Stimulated activated CD4-positive, alpha-beta T cell treated with anti-CD3 and anti-CD28 coated beads, Interleukin-2, amount 100 ng/mL, for 48 hours (primary cell): ENCODE measurements at places on chromosomes 3 and 15.

GRCh38 chr3:3351226-3351625 lies 171.7 kb upstream of the CRBN start:
- DNase-seq, result no peak

- no peak for DNase-seq
These were observed 155.2 kb upstream of the UBE2E1 start for GRCh38 chr3:23650371-23651140.

DNA sequence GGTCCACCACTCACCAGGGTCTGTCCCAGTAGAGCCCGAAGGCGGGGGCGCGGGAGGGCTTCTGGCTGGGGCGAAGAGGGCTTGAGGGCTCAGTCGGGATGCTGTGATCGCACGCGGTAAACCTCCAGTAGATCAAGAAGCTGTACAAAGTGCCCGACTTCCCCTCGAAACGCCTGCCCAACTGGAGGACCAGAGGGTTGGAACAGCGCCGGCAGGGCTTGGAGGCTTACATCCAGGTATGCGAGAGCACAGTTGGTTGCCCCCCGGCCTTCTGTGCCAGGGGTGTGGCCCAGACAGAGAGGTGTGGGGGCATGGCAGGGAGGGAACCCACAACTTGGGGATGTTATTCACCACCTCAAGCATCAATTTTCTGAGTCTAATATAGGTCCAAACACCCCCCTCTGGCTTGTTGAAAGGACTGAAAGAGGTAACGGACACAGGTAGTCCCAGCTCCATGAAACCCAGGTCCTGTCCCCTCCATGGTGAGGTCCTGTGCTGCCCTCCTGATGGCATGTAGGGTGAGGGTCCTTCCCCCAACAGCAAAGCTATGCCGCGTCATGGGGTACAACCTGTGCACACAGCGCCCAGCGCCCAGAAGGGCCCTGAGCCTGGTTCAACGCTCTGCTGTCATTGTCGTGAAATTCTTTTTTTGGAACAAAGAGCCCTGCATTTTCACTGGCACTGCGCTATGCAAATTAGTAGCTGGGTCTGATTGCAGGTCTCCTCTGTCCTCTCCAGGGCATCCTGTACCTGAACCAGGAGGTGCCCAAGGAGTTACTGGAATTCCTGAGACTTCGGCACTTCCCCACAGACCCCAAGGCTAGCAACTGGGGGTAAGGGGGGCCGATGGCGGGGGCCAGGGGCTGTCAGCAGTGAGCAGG lies 1.2 kb downstream of the SNX22 start:
- no peak for DNase-seq

DNA sequence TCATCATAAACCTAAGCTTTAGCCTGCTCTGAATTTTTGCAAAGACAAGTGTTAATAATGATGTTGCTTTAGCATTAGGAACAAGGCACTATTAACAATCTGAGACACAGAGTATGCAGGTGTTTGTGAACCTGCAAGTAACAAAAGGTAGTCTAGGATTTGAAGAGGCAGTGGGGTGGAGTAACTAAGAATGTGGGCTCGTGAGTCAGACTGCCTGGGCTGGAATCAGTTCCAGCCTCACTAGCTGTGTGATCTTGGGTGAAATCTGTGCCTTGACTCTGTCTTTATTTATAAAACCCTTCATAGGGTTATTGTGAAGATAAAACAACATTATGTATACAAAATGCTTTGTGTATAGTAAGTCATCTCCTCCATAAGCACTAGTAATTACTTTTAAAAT lies 610.6 kb upstream of the CFAP20DC start:
- no peak for DNase-seq

DNA sequence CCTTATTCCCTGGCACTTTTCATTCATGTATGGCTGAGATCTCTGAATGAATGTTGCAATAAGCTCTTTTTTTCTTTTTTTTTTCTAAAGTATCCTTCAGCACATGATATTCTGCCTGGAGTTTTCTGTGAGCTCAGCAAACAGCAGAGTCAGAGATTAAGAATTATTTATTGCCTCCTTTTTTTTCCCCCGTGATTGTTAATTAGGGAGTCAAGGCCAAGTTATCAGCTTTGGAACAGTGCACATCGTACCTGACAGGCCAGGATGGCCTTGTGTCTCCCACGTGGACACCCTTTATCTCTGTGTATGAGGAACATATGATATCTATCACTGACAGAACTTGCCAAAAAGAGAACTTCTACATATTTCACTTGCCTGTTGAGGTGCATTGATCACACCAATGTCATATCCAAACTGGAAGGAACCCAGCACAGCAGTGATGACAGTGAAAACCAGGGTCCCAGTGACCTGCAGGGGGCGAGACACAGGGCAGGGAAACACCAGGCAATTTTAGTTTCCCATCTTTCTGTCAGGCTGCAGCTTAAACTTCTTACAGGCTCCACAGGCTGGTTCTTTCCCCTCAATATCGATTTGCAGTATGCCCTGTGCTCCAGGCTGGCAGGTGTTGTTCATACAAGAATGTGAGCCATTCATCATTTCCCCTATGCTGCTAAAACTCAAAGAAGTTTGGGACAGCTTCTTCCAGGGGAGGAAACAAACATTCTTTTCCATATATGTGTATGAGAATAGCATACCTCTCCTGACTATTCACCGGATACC lies 8.2 kb downstream of the SLC2A2 start:
- DNase-seq, result no peak

- DNase-seq, result no peak
These were observed 6.9 kb upstream of the ALPK3 start for GRCh38 chr15:84810073-84810840.

DNA sequence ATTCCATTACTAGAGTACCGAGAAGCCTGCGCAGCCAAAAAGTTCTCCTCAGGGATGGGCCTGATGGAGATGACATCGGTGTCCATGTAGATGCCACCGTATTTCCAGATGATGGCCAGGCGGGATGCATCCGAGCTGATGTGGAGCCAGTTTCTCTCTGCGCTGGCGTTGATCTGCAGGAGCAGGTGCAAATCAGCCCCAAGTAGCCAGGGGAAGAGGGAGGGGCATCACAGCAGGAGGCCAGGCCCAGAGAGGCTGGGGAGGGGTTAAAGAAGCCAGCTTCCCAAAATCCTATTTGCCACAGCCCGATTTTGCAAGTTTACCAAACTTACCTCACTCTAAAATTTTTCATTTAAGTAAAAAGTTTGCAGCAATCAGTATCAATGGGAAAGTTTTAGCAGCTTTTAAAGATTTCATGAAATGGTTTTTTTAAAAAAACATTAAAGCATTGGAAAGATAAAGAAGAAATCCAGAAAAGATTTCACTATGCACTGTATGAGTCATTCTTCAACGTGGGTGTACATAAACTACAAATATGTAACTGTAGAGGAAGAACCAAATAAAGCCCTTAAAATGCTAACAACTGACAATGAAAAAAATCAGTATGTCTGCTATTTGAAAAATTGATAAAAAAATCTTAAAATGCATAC lies 7.4 kb downstream of the A4GNT start:
- DNase-seq, result no peak

DNA sequence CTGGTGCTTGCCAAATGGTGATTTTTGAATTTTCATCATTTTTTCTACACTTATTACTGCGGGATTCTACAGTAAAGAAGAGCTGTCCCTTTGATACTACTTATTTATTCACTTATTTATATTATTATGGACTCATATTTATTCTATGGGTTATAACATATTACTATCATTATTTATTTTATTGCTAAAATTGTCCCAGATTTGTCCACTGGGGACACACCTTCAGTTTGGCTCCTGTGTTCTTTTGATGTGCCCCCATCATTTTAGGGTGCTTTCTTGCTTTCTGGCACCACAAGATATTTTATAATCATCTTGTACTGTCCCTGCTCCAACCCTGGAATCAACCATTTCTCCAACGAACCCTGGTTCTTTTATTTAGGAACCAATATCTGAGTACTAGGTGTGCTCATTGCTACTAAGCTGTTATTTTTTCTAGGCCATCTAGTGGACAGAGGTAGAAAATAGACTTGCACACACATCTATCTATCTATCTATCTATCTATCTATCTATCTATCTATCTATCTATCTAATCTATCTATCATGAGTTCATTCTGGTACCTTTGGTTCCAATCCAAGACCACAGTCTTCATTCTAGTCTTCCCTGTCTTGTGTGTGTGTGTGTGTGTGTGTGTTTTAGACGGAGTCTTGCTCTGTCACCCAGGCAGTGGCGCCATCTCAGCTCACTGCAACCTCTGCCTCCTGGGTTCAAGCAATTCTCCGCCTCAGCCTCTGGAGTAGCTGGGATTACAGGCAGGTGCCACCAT lies 16.0 kb downstream of the SLC22A14 start:
- DNase-seq, result no peak

GRCh38 chr3:149850787-149851584 lies 38.0 kb downstream of the RNF13 start:
- no peak for DNase-seq

- DNase-seq, result no peak
These were observed 41.3 kb downstream of the WHAMM start for GRCh38 chr15:82850731-82851130.

DNA sequence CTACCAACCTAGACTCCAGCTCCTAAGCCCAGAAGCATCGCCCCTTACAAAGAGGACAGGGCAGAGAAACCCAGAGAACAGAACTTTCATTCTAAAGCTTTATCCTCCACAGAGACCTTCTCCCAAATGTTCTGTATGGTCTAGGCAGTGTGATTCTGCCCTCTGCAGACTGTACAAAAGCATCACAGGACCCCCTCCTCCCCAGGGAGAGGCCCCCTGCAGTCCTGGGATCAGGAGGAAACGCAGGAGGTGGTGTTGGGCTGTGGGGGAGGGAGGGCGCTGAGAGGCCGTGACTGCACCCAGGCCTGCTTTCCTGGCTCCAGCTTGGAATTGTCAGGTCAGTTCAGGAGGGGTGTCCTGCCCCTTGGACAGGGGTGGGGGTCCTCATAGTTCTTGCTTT lies 101.3 kb downstream of the DGKG start:
- DNase-seq, result no peak

DNA sequence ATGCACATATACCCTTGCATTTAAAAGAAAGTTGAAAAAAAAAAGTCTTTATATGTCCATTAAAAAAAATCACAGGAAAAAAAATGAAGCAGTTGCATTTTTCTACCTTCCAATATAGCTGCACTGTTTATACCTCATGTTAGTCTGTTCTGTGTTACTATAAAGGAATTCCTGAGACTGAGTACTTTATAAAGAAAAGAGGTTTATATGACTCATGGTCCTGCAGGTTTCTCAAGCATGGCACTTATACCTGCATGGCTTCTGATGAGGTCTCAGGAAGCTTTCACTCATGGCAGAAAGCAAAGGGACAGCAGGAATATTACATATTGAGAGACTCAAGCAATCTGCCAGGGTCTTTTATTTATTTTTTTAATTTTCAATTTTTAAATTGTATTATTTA lies 277.2 kb upstream of the BCHE start:
- no peak for DNase-seq

DNA sequence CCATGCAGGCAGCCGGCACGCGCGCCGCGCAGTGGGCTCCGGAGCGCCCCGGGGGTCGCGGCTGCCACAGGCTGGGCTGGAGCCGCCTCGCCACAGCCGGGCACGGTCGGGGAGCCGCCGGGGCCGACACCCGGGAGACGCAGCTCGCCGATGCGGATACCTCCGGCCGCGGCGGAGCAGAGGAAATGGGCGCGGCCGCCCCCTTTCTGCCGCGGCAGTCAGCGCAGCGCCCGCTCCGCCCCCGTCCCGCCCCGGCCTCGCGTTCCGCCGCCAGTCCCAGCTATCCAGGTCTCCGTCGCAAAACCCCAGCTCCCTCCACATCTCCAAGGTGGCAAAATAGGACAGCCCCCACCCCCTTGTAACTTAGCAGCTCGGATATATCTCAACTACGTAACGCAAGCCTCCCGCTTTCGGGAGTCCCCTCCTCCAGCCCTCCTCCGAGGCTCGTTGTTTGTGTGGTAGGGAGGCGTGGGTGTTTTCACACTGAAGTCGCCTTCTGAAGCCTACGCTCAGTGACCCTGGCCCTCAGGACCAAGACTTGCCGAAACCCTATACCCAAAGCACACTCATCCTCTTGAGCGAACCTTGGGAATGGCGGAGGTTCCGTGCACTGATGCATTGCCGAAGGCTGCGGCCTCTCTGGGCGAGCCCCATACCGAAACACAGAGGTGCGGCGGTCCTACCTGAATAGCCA lies at the start of gene SH3BP5:
Gene SH3BP5, minus strand, starts transcription at position 182 of the 694 bp plus-strand sequence. Its CDS starts 178 bp downstream, at position 4.
- peak; percentile 67 for DNase-seq

GRCh38 chr3:31466866-31467265 lies 65.9 kb upstream of the STT3B start:
- no peak for DNase-seq

DNA sequence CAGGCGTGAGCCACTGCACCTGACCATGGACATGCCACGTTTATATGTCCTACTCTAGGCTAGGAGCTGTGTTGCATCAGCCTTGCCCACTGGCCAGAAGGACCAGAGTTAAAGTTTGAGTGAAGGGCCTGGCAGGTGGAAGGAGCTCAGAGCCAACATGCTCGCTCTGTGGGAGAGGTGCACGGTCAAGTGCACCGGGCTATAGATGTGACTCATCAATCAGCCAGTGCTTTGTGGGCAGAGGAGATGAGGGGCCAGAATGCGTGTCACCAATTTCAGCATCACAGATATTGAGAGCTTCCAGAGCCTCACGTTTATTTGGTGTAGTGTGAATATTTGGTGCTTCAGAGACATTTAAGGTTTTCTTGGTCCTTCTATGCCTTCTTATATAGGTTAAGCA lies 137.3 kb upstream of the KBTBD8 start:
- no peak for DNase-seq

DNA sequence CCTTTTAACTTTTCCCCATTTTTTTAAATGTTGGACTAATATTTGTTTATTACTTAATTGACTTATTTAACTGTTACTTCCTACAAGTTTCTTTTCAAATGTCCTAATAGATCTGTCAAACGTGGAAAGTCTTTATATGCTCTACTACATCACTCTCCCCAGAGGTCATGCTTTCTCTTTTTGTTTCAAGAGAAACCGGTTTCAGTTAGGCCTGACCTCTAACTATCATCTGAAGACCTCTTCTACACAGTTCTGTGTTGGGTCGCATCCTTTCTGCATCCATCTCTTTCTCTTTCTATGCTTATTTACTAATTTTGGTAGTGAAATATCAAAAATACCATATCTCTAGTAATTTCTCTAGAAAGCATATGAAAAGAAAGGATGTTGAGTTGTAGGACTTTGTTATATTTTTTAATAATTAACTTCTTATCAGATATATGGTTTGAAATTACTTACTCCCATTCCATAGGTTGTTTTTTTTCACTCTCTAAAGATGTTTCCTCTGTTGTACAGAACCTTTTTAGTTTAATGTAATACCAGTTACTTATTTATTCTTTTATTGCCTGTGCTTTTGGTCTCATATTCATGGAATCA lies 781.2 kb upstream of the ARPP21 start:
- no peak for DNase-seq

- DNase-seq, result no peak
These were observed 8.2 kb downstream of the PCSK6 start for GRCh38 chr15:101481381-101481705.

GRCh38 chr15:60616147-60616546 lies 137.2 kb upstream of the ICE2 start:
- no peak for DNase-seq

DNA sequence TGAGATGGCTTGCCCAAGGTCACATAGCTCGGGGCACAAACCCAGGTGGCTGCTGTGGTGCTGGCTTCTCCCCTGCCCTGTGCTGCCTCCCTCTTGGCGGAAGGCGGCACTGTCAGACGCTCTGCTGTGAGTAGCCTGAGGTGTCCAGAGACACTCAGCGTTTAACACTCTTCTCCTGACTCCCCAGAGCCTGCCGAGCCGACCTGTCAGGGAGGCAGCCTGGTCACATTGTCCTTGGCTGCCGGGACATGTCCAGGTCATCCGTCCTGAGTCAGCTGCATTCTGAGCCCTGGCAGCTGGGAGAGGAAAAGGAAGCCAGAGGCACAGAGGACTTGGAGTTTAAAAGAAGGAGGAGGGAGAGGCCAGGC lies 4.7 kb downstream of the LMAN1L start:
- no peak for DNase-seq

GRCh38 chr3:188365988-188366698 lies 212.2 kb downstream of the LPP start:
- DNase-seq, result no peak
